Activated CD8-positive, alpha-beta memory T cell treated with anti-CD3 and anti-CD28 coated beads for 1 hour (primary cell): ENCODE measurements at places on chromosomes 5 and 9.
A peak's percentile ranks its signal among the peaks of the same experiment; 100 is the strongest.

DNA sequence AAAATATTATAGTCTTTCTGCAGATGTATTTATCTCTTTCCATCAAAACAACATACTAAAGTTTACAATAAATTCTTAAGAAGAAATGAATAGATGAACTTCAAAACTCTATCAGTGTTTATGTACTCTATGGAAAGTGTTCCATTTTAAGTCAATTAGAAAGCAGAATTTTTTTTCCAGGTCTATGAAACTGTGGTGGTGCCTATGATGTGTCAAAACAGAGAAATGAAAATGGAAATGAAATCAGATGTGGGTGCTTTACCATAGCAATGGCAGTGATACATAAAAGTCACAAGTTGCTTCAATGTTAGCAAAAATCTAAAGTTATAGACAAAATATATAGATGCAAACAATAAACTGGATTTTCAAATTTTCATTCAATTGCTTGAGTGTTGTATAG, 97.3 kb downstream of the PTCH1 start:
- DNase-seq = no peak

GRCh38 chr5:142324136-142324870, 518 bp downstream of the SPRY4 start:
- DNase-seq = no peak

DNA sequence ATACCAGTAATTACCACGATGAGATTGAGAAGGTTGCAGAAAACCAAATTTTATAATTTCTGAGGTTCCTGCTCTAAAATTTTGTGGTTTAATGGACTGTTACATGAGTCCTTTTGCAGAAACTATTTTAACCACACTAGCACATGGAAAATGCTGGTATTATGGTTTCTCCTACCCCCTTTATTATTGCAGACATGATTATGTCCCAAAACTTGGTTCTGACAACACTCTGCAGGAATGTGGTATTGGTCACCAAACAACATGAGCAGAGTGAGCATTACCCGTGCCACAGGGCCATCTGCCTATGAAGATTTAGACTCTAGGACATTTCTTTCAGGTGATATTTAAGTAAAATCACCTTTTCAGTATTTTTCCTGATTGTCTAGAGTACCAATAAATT, 2.8 kb upstream of the ECM2 start:
- DNase-seq = no peak

GRCh38 chr9:136838314-136839228, 3.7 kb upstream of the AJM1 start:
- no peak for DNase-seq

GRCh38 chr5:158084292-158084691, 225.3 kb upstream of the CLINT1 start:
- no peak for DNase-seq

GRCh38 chr9:88015606-88016005, 41.3 kb upstream of the CDK20 start:
- no peak for DNase-seq

GRCh38 chr9:111928359-111928720, 31.7 kb downstream of the UGCG start:
- no peak for DNase-seq

DNA sequence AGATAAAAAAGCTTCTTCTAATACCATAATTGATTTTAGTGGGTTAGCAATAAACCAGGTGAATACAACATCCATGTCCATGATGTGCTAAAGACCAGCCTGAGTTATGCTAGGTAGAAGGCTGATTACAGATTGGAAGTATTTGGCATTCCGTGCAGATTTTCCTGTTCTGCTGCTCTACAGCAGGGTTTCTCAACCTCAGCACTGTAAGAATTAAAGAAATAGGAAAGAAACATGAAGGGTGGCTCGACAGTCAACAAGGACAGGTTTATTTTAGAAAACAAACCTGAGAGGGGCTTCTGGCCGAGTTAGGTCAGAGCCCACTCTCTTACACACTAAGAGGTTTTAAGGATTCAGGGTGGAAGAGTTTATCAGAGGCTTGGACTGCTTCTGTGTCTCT, 42.3 kb downstream of the ZFAND5 start:
- no peak for DNase-seq

- DNase-seq = no peak
These were observed 291.2 kb downstream of the TMEM167A start for GRCh38 chr5:82785882-82786509.

DNA sequence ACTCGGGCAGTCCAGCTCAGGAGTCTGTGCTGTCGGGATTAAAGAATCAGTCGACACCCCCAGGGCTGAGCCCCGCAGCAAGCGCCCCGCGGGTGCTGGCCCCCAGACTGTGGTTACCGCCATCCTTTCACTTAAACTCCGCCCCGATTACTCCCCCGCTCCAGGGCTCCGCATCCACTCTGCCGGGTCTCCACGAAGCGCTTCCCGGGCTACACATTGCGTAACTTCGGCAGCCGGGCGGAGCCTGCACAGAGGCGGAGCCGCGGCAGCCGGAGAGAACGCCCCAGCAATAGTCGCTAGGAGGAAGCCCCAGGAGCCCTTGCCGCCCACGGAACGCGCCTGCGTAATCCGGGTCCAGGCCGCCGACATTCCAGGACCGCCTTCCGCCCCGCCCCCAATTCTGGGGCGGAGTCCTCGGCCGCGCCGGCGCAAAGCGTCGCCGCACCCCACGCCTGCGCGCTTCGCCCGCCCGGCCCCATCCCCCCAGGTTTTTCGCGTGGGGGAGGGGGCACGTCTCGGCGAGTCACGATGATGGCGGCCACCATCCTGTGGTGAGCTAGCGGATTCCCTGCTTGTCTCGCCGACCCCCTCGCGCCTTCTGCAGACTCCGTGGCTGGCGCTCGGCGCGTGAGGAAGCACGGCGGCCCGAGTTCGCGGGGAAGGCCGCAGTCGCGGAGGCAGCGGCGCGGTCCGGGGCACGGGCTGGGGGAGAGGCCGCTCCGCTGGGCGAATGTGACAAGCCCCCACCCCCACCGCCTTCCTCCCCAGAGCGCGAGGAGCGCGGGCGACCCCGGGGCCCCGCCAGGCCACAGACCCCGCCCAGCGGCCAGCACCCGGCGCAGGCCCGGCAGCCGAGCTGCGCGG, at the start of gene RAD23B:
Gene RAD23B, plus strand, starts transcription at position 521 of the 864 bp plus-strand sequence. CDS start 351 bp downstream, outside the sequence.
- DNase-seq = peak; percentile 93

DNA sequence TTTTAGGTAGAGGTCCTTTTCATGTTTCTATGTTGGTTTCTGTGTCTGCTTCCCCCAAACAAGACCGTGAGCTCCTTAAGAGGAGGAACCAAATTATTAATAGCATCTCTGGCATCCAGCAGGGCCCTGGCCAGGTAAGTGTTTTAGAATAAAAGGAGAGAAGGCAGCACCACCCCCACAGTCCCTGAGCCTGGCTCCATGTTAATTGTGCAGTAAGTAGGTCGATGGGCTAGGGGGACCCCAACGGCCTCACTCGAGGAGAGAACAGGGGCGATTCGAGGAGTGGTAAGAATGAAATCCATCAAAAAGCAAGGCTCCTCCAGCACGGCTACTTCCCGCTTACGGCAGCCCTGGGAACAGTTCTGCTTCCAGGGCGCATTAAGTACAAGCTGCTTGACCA, 67.0 kb downstream of the GABBR2 start:
- no peak for DNase-seq

GRCh38 chr5:55037046-55037771, 13.2 kb downstream of the GZMK start:
- DNase-seq = no peak

- no peak for DNase-seq
These were observed 67.5 kb downstream of the RGMB start for GRCh38 chr5:98840946-98841345.

GRCh38 chr9:119509291-119509905, 140.2 kb upstream of the BRINP1 start:
- no peak for DNase-seq
